A549 treated with GW870086 at 1 μM for 4 hours (cell line): ENCODE measurements at places on chromosomes 3 and 15. TPM values are rescaled to one million over a fixed set of nuclear protein-coding genes. Genes with fewer than 3 reads are reported as not detected.

The GOLGA6L4 gene
- total RNA-seq: 0.91 to 1.9 TPM (median 1.3 TPM) in 5 replicates

The OIP5 gene
- total RNA-seq: 13.3 to 15.9 TPM (median 14.6 TPM) in 5 replicates

The SMCO1 gene
- total RNA-seq: not detected in 5 replicates

The ACSBG1 gene
- total RNA-seq: 0.17 to 0.59 TPM (median 0.31 TPM) in 5 replicates

The PLSCR2 gene
- not detected in 5 replicates for total RNA-seq
